ENCODE measurements at places on chromosomes 1 and 21. TPM values are rescaled to one million over a fixed set of nuclear protein-coding genes. Genes with fewer than 3 reads are reported as not detected.

- H3K4me1 ChIP-seq, result peaks cover 15% of the 10 kb centered on the region
- H3K36me3 ChIP-seq, result peaks cover 18% of the 10 kb centered on the region
- no peaks in the 10 kb centered on the region for H3K27me3 ChIP-seq
- no peak overlapping the region for H3K27ac ChIP-seq
These were observed 45.7 kb downstream of the DIPK1A start for GRCh38 chr1:92915547-92915946.

GFI1 gene
- 54.3 TPM for total RNA-seq

GRCh38 chr1:118947003-118947765 is 41.0 kb downstream of the TBX15 start:
- no peaks in the 10 kb centered on the region for H3K36me3 ChIP-seq
- no peak for DNase-seq
- H3K27me3 ChIP-seq, result no peaks in the 10 kb centered on the region
- H3K4me1 ChIP-seq, result no peaks in the 10 kb centered on the region
- no peak overlapping the region for H3K4me3 ChIP-seq

- H3K36me3 ChIP-seq, result peaks cover 49% of the 10 kb centered on the region
- no peak for DNase-seq
- H3K4me3 ChIP-seq, result no peak overlapping the region
- peaks cover 76% of the 10 kb centered on the region for H3K4me1 ChIP-seq
These were observed 25.3 kb upstream of the ATP5PO start for GRCh38 chr21:33940881-33941245.

DNA sequence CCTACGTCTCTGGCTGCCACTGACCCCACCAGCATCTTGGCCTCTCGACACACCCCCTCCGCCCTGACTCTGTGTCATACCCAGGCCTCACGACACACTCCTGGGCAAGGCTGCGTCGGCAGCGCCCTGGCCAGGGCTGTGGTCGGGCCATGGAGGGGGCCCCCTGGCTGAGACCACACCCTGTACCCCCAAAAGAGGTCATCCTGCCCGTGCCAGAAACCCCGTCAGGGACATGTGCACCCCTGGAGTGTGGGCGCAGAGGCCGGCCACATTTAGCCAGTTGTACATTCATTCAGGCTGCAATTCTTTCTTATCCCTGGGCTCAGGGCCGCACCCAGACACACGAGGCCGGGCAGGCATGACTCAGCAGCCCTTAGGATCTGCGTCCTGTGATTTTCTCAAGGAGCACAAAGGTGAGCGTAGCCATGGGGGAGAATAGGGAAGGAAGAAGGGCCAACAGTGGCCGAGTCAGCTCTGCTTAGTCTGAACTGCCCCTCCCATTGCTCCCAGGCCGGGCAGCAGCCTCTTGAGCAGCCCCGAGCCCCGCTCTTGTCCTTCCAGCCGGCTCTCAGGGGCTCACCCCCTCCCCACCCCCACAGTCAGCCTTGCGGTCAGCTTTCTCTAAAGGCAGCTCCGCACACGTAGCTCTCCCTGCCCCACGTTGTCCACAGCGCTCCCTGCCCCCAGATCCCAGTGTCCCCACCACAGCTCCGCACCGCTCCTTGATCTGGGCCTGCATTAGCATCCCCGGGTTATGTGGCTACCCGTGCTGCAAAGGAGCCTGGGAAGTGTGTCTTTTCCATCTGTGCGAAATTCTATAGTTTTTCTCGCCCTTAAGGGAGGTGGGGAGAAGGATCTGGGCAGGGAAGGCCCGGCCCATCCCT is 7.9 kb downstream of the CSTB start:
- H3K4me3 ChIP-seq, result no peak overlapping the region
- H3K4me1 ChIP-seq, result peaks cover 4% of the 10 kb centered on the region
- DNase-seq, result no peak
- peaks cover 5% of the 10 kb centered on the region for H3K36me3 ChIP-seq
- H3K27ac ChIP-seq, result no peak overlapping the region

DNA sequence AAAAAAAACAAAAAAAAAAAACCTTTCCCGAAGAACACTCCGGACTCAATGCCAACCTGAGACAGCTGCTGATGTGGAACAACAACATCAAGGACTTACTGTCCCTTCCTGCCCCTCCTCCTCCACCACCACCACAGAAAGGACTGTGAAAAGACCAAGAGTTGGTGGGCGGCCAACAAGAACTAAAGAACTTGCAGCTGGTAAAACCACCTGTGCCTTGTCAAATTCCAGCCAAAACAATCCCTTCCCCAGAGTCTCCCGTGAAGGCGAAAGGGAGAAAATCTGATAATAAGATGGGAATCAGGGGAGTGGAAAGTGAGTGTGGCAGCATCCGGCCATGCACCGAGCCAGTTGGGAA is 88.9 kb downstream of the PROX1 start:
- no peak overlapping the region for H3K4me3 ChIP-seq
- no peaks in the 10 kb centered on the region for H3K36me3 ChIP-seq
- DNase-seq, result no peak
- H3K4me1 ChIP-seq, result no peaks in the 10 kb centered on the region

GRCh38 chr1:29389533-29390041 is 153.3 kb downstream of the PTPRU start:
- H3K27ac ChIP-seq, result no peak overlapping the region
- H3K27me3 ChIP-seq, result peaks cover 24% of the 10 kb centered on the region
- DNase-seq, result no peak
- no peak overlapping the region for H3K4me3 ChIP-seq

MR1 gene
- 15.7 TPM for total RNA-seq

GRCh38 chr1:232319518-232320210 is 310.3 kb downstream of the SIPA1L2 start:
- peaks cover 1% of the 10 kb centered on the region for H3K27me3 ChIP-seq
- H3K4me1 ChIP-seq, result no peaks in the 10 kb centered on the region
- no peak for DNase-seq
- H3K36me3 ChIP-seq, result no peaks in the 10 kb centered on the region
- no peak overlapping the region for H3K27ac ChIP-seq
- no peak overlapping the region for H3K4me3 ChIP-seq

PRAMEF17 gene
- not detected for total RNA-seq

GRCh38 chr1:41122851-41123518 is 101.5 kb upstream of the SLFNL1 start:
- H3K27me3 ChIP-seq, result no peaks in the 10 kb centered on the region
- peak; percentile 18 for DNase-seq
- H3K36me3 ChIP-seq, result peaks cover 2% of the 10 kb centered on the region
- no peaks in the 10 kb centered on the region for H3K4me1 ChIP-seq

- no peaks in the 10 kb centered on the region for H3K27me3 ChIP-seq
- peaks cover 52% of the 10 kb centered on the region for H3K36me3 ChIP-seq
- H3K4me1 ChIP-seq, result peaks cover 4% of the 10 kb centered on the region
- no peak for DNase-seq
These were observed 9.0 kb downstream of the TIMM17A start for GRCh38 chr1:201964261-201964660.

DNA sequence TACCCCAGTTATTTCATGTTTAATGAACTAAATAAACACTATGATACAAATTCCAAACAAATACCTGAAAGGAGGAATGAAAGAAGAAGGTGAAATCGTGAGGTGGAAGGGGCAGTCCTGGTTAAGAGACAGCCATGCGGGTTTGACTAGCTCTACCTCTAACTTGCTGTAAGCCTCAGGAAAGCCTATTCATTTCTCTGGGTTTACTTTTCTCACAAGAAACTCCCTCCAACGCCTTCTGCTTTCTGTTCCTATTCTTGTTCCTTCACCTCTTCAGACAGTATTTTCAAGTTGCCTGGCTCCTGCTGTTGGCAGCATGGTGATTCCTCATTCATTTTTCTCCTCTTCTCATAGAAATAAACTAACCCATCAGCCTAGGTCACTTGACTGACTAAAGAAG is 92.4 kb downstream of the NTPCR start:
- no peak for DNase-seq
